ENCODE measurements at places on chromosomes 1 and 21.
A peak's percentile ranks its signal among the peaks of the same experiment; 100 is the strongest.

- no peak for DNase-seq
Measured at GRCh38 chr1:159925719-159926078, 392 bp upstream of the TAGLN2 start.

- no peak for DNase-seq
Measured at GRCh38 chr1:99533909-99534637, 111.8 kb upstream of the PALMD start.

GRCh38 chr1:158117854-158118704, 62.6 kb upstream of the CD1D start:
- peak; percentile 24 for DNase-seq

- DNase-seq = no peak
Measured at GRCh38 chr1:62689524-62689923, 1.3 kb upstream of the DOCK7 start.

DNA sequence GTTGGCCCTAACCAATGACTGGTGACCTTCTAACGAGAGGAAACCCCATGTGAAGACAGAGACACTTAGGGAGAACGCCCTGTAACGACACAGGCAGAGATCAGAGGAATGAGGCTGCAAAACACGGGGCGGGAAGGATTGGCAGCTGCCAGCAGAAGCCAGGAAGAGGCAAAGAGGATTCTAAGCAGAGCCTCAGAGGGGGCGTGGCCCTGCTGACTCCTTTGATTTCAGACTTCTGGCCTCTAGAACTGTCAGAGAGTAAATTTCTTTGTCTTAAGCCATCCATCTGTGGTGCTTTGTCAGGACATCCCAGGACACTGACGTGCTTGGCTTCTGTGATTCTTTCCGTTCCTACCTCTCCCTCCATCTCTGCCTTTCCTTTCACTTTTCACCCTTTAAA, 79.3 kb downstream of the SH3BGR start:
- no peak for DNase-seq

DNA sequence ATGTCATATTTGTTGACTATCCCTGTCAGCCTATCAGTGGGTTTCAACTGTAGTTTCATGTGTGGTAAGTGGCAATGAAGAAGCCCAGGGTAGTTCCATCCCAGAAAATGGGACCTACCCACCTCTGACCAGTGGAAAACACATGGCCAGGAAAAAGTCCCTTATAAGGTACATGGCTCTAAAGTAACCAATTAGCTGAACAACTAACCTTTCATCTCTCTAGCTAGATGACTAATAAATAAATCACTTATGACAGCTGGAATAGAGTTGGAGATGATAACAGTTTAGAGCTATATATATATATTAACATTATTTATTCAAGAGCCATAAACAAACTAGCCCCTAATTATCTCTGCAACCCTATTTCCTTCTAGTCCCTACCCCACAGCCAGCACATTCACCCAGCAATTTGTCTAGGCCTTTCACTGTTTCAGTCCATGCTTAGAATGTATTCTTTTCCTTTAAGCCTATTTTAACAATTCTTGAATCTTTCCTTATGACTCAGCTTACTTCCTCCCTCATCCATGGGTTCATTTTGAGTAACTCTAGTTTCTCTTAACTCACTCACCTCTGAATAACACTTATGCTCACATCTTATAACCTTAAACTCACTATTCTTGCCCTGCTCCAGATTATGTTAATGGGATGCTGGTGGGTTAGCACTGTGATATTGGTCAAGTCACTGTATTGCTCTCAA, 83.7 kb downstream of the TNFSF18 start:
- no peak for DNase-seq

DNA sequence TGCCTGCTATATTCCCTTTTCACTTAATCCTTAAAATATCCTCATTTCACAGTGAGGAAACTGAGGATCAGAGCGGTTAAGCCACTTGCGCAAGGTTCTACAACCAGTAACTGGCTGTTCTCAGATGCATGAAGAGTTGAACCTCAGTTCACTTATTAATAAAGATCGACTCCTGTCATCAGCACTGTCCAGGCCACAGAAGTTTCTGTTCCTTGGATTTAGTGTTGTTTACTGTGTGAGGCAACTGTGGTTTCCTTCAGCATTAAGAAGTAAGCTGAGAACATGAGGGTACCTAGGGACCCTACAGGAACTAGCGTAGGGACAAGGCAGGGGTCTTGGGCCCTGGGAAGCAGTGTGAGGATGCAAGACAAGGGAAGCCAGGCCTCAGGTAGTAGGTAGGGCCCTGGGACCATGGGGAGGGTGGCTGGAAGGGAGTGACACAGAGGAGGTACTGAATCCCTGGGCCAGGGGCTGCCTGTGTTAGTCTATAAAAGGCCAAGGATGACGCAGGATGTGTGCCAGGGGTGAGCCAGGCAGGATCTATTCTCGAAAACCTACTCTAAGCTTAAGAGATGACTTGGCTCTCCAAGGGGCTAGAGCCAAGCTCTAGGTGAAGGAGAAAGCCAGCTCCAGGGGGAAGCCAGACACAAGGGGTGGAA, 181.2 kb upstream of the CSF3R start:
- no peak for DNase-seq

DNA sequence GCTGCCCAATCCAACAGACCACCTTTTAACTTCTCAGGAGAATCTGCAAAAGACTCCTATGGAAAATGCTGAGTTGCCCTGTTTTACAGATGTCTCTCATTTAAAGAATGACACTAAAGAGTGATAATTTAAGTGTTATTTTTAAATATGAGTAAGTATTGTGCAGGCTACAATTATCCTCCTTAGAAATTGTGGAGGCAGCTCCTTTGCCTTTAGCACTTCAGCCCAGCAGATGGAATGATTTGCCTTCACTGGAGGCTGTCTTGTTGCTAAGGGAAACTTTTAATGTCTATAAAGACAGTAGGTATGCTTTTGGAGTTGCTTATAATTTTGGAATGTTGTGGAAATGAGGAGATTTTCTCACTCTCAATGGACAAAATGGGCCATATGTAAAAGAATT, 1345.5 kb downstream of the NCAM2 start:
- DNase-seq = no peak

DNA sequence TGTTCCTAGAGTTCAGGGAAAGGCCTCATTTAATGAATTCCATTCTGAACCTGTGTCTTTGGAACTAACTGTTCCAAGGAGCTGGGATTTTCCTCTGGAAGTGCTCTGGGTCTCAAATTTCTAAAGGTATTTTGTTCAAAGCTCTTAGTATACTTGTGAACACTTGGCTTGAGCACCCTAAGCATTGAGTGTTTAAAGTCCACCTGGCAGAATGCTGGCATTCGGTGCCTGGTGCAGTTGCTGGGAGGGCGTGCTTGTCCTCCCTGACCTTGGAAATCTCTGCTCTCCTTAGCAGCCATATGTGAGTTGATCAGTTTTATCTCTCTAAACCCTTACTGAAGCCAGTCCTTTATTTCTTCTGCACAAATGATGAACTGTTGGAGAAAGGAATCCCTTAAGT, 3.0 kb downstream of the MTARC2 start:
- no peak for DNase-seq

GRCh38 chr1:191541758-191542157, 616.5 kb upstream of the RGS18 start:
- no peak for DNase-seq

DNA sequence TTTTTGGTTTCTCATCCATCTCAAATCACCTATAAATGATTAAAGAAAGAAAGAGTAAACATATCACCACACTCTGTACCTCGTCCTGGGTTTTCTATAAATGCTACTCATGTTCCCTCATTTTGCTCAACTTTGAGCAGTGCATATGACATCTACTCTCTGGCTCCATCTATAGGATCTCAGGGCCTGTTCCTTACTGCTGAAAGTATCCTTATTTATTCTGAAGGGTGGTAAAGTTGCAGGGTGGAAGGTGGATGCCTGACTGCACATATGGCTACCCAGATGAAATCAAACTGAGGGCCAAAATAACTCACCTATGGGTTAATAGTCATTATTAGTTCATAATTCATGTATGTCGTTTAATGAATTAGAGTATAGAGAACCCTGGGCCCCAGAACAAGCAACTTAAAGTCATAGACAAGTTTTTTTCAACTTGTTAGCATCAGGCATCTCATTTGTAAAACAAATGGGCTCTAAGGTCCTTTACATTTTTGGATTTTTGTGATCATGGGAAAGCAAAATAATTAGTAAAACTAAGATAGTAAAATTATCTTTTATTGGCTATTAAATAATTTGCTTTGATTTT, 46.5 kb downstream of the NCF2 start:
- DNase-seq = no peak

Measured in activated naive CD4-positive, alpha-beta T cell treated with anti-CD3 and anti-CD28 coated beads, Interleukin-2, amount 10 ng/mL, durations not matched to agents 7 days and 5 days (primary cell).